ENCODE measurements at places on chromosomes 6 and 20.

GRCh38 chr6:90249458-90249857 is 47.2 kb downstream of the BACH2 start:
- DNase-seq: no peak

GRCh38 chr6:27608916-27609883 is 136.3 kb upstream of the ZNF184 start:
- no peak for DNase-seq

DNA sequence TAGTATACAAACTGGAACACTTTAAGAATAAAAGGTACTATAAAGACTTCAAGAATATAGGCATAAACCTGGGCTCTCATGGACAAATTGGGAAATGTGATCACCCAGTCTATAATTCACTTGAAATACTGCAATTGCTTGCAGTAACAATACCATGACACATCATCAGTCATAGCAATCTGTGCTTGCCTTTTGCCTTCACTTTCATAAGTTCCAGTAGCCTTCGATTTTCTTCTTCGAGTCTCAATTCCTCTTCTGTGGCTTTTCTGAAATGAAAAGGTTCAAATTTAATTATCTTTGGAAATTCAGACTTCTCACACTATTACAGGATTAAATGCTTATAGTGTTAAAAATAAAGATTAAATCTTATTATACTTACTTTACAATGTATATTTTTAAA is 96.3 kb upstream of the ZBTB24 start:
- DNase-seq: no peak

- peak; percentile 33 for DNase-seq
Measured at GRCh38 chr6:44257025-44257752, at the start of gene SLC35B2. Gene SLC35B2 (minus strand): TSS chr6:44257528. CDS start chr6:44257410, 118 bp downstream.

GRCh38 chr6:83462524-83462923 is 31.7 kb upstream of the ME1 start:
- DNase-seq: no peak

- no peak for DNase-seq
Measured at GRCh38 chr20:38075161-38075998, 41.8 kb downstream of the RPRD1B start.

DNA sequence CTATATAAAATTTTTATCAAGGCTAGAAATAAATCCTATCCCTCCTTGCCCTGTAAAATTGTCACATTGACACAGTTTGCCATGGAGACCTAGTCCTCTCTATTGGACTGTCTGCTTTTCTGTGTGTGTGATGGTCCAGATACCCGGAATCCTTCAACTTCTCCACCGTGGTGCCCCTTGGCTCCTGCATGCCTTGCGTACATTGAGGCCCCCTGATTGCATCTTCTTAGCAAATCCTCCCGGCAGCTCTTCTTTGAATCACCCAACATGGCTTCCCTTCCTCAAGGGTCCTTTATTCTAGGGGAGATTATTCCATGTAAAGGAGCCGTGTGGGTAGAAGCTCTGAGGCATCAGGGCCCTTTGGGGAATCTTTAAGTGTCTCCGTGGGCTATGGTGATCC is 219.5 kb downstream of the CDC5L start:
- DNase-seq: no peak

GRCh38 chr20:24473435-24474223 is 4.2 kb downstream of the SYNDIG1 start:
- no peak for DNase-seq

GRCh38 chr6:45608252-45608913 is 230.6 kb upstream of the SUPT3H start:
- DNase-seq: no peak

- DNase-seq: no peak
Measured at GRCh38 chr20:63536997-63537524, at the start of gene PTK6. Gene PTK6 (minus strand): TSS chr20:63537376. CDS start chr20:63537314, 62 bp downstream.

DNA sequence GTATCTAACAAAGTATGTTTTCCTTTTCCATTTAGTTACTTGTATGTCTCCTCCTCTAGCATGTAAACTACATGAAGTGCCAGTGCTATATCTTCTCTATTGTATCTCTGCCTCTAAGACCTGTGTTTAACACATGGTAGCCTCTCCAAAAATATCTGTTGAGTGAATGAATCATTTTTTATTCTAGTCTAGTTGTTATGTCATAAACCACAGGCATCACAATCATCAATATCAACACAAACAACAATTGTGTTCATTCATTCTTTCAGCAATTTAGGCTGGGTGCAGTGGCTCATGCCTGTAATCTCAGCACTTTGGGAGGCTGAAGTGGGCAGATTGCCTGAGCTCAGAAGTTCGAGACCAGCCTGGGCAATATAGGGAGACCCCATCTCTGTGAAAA is 111.6 kb upstream of the EYA4 start:
- DNase-seq: no peak

DNA sequence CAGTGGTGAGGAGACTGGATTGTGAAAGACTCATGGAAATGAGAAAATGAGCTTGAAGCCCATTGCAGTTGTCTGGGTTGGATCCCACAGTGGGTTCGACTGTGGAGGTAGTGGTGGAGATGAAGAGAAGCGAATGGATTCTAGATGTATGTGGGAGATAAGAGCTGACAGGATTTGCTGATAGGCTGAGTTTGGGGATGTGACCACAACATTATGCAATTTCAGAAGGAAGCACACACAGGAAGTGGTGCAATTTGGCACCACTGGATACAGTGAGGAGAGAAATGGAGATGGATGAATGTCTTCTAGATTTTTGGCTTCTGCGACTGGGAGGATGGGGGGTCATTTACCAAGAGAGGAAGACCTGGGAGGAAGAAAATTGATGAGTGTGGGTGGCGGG is 64.4 kb upstream of the MAFB start:
- no peak for DNase-seq

DNA sequence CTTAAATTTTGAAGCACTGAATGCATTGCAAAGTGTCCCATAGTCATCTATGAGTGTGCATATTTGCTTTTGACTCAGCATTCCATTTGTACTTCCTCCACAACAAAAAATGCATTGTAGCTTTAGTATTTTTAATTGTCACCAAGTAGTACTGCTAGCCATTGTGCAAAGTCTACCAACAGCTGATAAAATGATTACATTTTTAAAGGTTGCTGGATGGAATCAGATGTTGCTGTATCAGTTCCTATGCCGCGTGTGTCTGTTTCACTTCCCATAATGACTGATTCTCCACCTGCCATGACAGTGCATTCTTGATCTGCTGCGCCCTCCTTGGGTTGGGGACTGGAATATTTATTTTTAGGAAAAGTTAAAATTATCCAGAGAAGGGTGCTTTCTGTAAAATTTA is 41.2 kb downstream of the SLX4IP start:
- DNase-seq: no peak

DNA sequence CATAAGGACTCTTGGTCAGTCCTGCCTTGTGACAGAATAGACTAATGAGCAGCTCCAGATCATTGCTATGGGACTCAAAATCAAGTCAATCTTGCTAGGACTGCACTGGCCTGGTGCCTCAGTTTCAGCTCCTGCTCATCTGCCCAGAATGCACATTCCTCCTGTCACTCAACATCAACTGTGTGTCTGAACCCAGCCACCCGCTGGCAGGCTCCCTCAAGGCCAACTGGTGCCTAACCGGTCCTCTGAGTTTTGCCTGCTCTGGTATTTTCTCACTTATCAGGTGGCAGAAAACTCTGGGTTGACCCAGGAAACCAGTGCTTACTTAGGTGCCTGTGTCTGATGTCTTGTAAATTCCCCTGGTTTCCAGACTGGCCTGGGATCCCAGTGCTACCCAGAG is 297.7 kb downstream of the DHX35 start:
- no peak for DNase-seq

DNA sequence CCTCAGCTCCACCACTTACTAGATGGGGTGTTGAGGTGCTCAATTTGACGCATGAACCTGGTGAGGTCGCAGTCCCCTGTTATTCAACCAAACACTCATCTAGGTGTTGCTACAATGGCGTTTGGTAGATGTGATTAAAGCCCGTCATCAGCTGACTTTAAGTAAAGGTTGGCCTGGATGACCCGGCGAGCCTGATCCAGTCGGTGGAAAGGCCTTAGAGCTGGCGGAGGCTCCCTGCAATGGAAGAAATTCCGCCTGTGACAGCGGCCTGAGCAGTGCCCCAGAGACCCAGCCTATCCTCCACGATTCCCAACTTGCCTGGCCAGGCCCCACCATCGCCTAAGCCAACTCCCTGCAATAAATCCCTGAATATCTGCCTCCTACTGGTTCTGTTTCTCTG is 171.4 kb downstream of the BMP7 start:
- DNase-seq: no peak

GRCh38 chr6:64694356-64694755 is 1012.7 kb downstream of the EYS start:
- no peak for DNase-seq

- DNase-seq: no peak
Measured at GRCh38 chr6:95815389-95816056, 200.3 kb upstream of the FUT9 start.

GRCh38 chr6:154297721-154298120 is 58.9 kb downstream of the IPCEF1 start:
- DNase-seq: no peak

- no peak for DNase-seq
Measured at GRCh38 chr6:167270499-167271311, 20.4 kb upstream of the UNC93A start.

DNA sequence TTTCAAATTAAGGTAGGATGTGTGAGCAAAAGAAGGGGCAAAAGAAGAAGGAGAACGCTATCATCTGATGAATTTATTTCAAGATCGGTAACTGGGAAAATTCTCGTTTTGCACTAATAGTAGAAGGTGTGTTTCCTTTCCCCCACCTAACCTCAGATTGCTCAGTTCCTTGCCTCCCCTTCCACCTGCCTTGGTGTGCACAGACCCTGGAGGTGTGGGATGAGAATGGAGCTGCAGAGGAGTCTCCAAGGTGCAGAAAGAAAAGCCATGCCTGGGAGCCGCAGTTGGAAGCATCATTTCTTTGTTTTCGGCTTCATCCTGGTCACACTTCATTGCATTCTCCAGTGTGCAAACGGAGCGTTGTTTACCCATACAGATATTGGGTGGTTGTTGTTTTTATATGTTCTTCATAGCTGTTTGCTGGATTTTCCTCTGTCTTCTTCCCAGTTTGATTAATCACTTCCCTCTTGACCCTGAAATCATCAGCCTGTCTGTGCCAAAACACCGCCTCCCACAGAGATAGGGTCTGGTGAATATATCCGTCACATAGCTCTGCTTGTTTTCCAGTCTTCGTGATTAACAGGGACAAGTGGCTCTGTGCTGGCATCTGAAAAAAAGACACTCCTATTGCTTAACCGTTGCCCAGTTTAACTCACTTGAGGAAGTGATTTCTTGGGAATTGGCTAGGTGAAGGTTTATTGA is 40.2 kb upstream of the NEDD9 start:
- DNase-seq: no peak

DNA sequence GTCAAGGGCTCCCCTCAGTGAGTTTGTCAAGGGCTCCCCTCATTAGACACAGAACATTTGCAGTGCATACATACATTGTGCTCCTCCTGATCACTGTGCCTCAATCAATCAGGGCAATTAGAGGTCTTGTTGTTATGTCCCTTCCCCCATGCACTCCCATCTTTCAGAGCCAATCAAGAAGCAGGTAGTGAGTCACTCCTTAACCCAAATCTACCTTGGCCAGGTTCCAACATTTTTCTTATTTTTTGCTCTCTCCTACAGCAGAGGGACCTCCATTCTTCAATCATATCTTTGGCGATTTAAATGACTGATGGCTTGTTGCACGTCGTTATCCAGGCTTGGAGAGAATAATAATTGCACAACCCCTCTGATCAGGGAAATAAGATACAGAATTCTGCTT is 409.9 kb upstream of the SPTLC3 start:
- no peak for DNase-seq

DNA sequence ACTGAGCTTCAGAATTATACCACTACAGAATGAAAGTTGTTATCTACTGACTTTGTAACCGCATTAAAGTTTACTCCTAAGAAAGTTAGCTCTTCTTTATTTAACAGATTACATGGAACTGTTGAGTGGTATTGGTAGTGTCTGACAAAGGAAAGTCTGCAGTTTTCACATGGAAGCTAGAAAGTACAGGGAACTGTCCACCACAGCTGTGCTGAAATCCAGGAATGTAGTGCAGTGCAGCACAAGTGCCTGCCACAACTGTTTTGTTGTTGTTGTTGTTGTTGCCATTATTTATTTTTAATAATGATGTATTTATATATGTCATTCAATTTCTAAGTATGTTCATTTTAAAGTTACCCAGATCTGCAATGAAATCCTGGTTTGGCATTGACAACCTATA is 464.9 kb downstream of the TBC1D32 start:
- no peak for DNase-seq

GRCh38 chr20:57847104-57847503 is 137.3 kb upstream of the PMEPA1 start:
- no peak for DNase-seq
